ENCODE measurements at places on chromosomes 2 and 18.

GRCh38 chr2:215746226-215746886 lies 267.0 kb downstream of the MREG start:
- no peak for DNase-seq

GRCh38 chr2:218780046-218780445 lies 1.9 kb upstream of the CYP27A1 start:
- DNase-seq = no peak

DNA sequence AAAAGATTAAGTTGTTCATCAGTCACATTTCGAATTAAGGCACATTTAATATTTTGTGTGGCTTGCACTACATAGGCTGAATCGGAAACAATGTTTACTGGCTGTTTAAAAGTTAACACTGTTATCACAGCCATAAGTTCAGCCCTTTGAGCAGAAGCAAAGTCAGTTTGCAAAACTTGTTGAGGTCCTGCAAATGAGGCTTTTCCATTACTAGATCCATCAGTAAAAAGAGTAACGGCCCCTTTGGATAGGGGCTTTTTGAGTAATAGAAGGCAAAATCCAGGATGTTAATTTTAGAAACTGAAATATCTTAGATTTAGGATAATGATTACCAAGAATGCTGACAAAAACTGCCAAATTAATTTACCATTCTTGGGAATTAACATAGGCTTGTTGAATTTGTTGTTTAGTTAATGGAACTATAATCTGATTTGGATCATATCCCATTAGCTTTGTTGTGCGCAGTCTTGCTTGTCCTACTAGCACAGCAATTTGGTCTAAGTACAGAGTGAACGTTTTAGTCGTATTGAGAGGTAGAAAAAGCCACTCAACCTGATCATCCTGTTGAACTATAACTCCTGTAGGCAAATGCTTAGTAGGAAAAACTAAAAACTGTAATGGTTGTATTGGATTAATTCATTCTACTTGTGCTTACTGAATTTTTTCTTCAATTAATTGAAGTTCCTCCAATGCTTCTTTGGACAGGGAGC lies 13.9 kb upstream of the SUCLG1 start:
- DNase-seq = no peak

DNA sequence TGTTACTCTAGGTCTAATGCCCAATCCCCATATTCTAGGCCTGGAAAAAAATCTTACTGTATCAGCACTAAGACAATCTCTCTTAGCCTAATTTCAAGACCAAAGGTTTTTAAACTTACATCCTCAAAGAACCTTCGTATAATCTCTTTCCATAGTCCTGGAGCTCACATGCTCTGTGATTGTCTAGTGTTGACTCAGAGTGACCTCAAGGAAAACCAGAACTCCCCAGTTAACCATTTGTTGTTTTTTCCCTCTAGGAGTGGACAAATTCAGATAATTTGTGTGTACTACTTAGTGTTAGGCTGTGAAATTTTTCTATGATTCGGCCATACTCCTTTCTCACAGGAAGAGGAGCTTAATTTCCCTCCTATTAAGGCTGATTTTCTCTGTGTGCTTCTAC lies 536.1 kb downstream of the SLC4A3 start:
- no peak for DNase-seq

- DNase-seq = no peak
Observed at GRCh38 chr18:79945118-79946042, 6.1 kb downstream of the SLC66A2 start.

- DNase-seq = no peak
Observed at GRCh38 chr2:112725545-112726457, 5.0 kb downstream of the NT5DC4 start.

DNA sequence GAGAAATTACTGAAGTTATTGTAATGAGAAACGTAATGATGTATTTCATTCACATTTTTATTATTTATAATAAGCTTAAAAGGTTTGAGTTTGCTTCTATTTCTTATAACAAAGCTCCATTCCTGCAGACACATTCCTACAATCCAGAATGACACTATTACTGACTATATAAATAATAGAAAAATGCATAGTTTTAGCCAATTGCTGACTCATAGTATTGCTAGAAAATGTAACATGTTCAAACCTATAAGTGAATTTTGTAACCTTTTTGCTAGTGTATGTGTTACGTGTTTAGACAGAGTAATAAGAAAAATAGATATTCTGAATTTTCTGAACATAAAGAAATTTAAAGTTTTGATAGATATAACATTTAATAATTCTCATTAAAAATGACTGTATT lies 9.3 kb upstream of the VWC2L start:
- peak; percentile 50 for DNase-seq

DNA sequence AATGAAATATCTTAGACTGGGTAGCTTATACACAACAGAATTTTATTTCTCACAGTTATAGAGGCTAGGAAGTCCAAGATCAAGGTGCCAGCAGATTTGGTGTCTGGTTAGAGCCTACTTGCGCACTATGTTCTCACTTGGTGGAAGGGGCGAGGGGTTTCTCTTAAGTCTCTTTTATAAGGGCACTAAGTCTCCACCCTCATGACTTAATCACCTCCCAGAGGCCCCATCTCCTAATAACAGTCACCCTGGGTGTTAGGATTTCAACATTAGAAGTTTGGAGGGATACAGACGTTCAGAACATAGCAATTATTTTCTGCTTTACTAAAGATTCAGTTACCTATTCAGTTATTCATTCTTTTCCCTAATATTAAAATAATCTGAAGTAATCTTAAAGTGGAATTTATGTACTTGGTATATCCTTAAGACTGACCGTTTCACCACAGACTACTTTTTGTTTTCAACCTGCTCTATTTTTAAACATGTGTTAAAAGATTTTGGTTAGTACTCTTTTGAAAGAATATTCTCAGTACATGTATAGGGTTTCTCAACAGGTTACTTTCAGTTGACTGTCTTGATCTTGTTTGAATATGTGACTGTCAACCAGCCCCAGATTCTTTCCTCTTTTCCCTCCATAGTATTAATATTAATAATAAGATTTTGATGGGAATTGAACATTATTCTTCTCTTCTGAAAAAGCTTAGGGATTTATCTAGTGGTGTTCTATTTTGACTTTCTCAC lies 130.0 kb downstream of the TAF4B start:
- DNase-seq = no peak

- no peak for DNase-seq
Observed at GRCh38 chr2:169673921-169674320, 20.3 kb downstream of the CFAP210 start.

DNA sequence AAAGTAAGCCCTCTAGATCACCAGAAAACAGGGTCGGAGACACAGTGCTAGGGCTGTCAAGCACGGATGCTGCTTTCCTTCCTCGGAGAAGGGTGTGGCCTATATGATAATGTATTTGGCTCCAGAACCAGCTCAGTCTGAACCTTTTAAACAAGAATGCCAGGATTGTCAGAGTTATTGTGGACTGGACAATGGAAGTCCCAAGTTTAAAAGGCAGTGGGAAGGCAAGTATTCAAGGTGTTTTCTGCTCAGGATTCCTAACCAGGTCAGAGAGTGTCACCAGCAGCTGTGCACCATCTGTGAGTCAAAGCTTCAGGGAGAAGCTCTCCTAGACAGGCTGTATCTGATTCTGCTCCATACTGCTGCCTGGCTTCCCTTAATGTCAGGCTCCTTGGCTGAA lies 94.8 kb downstream of the SPOPL start:
- DNase-seq = no peak

DNA sequence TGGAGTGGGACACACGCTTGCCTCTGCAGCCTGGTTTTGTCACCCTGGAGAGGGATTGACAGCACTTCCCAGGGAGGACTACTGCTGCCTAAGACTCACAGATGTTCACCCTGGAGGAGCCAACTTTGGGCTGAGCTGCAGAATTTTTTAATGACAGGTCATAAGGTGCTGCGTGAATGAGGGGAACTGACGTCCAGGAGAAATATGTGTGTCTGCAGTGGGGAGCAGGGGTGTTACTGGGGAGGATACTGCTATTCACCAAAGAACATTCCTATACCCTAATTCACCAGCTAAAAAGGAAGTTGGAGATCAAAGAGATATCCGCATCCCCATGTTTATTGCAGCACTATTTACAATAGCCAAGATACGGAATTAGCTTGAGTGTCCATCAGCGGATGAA lies 144.4 kb downstream of the MGAT5 start:
- DNase-seq = peak; percentile 42

- peak; percentile 62 for DNase-seq
Observed at GRCh38 chr2:228841877-228842276, 429.2 kb downstream of the PID1 start.

DNA sequence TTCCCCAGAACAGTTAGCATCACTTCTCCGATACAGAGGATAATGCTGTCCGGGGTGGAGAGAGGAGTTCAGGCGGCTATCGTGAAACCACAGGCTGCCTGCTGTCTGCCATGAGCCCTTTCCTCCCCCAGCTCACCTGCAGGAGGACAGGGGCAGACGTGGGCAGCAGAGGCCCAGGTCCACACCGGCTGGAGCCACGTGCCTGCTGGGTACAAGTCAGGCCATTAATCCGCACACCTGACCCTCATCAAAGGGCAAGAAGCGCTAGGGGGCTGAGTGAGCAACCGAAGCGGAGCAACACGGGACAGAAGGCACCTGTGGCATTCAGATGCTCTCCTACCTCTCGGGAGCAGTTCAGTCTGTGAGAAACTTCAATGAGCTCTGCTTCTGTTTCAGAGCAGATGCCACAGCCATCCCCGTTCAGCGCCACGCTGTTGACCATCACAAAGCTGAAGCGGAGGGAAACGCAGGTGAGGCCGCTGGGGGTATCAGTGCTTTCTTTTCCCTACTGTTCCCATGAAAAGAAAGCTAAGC lies 21.5 kb downstream of the MPPE1 start:
- DNase-seq = no peak

DNA sequence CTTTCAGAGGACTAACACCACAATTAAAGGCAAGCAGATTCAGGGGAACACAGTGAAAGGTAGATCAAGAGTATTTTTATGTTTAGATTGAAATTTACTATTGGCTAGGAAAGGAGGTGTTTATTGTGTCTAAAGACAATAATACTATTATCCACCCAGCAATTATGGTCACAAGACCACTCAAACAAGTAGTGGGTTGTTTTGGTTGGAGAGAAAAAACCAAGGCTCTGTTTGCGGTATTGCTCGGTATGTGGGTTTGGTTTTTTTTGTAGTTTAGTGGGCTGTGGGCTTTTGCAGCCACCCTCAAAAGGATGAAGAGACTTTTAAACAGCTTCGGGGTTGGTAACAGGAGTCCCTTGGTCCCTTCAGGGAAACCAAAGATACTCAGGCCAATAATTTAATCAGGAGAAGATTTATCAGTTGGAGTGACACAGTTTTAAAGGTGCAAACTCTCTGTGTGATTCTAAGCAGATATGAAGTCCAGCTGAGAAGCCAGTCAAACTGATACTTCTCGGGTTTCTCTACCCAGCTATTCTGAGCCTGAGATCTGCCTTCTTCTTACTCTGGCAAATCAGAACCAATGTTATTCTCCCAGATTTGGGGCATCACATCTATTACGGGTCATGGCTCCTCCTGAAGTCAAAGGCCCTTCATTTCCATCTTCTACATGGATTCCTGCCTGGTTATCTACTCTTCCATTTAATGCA lies 55.3 kb downstream of the DCC start:
- no peak for DNase-seq

- DNase-seq = no peak
Observed at GRCh38 chr2:110104025-110104771, 11.4 kb downstream of the MALL start.
